Lower lobe of right lung (tissue), 2 donors: ENCODE measurements at places on chromosomes 13 and 19. TPM values are rescaled to one million over a fixed set of nuclear protein-coding genes. Genes with fewer than 3 reads are reported as not detected.

DNA sequence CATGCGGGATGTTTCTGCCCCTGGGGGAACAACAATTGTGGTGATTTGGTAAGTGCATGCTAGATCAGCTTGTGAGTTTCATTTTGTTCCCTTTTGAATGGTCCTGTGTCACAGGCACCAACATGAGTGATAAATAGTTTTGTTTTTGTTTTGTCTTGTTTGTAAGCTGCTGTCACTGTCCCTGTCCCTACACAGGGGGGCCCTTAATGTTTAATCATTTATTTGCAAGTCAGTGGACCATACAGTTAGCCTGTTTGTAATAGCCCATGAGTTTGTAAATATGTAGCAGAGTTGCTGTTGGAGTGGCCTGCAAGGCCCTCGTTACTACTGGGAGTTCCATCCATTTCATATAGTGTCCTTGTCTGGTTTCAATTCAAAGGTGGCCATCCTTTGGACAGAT, 979.6 kb upstream of the SPRY2 start:
- DNase-seq: no peak

GRCh38 chr13:72458701-72459100, 268.7 kb downstream of the MZT1 start:
- no peak for DNase-seq

GRCh38 chr19:18617562-18617961, 4.9 kb downstream of the TMEM59L start:
- DNase-seq: no peak

FRY gene
- total RNA-seq: 93.7 TPM

GRCh38 chr19:45114116-45114515, 21.1 kb downstream of the PPP1R37 start:
- no peak for DNase-seq

GRCh38 chr13:51494156-51494555, 41.3 kb upstream of the INTS6 start:
- no peak for DNase-seq

DNA sequence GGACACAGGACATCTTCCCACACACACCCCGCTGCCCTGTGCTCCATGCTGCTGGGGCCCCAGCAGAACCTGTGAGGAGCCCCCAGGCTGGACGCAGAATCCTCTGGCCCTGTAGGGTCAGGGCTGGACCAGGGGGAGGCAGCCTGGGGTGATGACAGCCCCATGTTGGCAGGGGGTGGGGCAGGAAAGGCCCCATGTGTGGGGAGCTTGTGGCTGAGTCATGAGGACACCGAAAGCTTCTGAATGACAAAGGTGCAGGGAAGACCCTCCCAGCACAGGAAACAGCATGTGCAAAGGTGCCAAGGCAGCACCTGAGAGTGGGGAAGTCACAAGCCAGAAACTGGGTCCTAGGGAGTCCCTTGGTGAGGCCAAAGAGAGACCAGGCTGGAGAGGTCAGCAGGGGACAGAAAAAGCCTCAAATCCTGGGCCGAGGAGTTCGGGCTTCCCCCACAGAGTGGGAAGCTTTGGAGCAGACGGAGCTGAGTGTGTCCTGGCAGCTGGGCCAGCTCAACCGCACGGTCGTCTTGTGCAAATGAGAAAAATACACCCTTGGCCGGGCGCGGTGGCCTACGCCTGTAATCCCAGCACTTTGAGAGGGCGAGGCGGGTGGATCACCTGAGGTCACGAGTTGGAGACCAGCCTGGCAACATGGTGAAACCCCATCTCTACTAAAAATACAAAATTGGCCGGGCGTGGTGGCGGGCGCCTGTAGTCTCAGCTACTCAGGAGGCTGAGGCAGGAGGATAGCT, 17.5 kb downstream of the ATP8B3 start:
- no peak for DNase-seq

- peak; percentile 63 for DNase-seq
These were observed 2.1 kb downstream of the ACTN4 start for GRCh38 chr19:38649305-38650171.

ZIC2 gene
- total RNA-seq: not detected

DNA sequence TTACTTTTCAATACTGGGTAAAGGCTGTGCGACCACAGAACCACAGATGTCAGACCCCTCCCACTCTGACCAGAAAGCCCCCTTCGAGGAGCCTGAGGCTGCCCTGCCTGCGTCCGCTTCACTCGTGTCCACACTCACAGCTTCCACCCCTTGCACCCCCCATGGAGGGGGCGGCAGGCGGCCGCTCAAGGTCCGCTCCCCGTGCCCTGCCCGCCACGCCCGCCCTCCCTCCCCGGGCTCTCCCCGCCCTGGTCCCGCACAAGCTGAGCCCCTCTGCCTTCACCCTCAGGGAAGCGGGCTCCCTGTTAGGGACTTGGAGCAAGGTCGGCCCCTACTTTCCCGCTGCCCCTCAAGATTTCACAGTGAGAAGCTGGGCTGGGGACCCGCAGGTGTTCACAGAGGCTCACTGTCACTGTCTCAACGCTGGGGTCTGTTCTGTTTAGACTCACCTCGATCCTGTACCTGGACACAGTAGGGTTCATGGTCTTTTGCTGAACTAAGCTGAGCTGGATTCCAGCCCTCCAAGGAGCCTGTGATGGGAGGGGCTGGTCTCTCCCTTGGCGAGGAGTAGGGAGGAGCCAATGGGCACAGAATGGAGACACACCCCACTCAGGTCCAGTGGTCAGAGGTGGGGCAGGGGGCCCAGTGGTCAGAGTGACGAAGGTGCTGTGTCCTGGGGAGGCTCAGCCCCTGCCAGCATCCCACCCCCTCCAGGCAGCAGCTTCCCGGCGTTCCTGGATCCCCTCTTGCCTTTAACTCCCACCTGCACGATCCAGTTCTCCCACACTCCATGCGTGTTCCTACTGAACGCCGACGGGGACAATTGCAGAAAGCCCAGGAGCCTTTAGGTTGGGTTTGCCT, 69.5 kb downstream of the SPACA7 start:
- no peak for DNase-seq

SERTM1 gene
- total RNA-seq: 5.0 TPM

SOX1 gene
- total RNA-seq: not detected

DNA sequence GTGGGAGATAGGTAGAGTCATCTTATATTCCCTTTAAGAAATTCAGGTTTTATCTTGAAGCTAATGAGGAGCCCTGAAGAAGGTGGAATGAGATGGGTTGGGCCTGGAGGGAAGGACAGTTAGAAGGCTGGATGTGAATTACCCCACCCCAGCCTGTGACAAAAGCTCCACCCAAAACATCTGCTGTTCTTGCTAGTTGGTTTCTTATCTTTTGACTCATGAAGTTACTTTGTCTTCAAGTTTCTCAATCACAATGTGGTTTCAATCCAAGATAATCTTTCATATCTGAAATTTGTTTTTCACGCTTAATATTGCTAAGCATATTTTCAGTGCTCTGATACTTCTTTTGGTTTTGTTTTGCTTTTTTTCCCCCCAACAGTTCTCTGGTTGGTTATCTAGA, 38.3 kb upstream of the HMGB1 start:
- no peak for DNase-seq

DNA sequence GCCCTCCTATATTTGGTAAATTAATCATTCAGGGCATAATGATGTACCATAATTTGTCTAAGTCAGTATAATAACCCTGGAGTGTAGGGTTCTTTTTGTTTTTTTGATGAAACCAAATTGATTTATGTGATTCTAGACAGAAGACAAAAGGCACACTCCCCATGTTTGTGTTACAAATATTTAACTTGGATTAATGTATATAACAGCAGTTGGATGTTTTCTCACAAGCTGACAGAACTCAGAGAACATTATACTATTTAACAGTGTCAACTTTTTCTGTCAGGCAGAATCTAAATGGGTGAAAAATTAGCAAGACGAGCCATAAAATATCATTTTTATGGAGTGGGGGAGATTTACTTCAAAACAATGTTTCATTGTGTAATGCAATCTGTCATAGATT, 15.2 kb downstream of the CBY2 start:
- no peak for DNase-seq

ANKRD24 gene
- total RNA-seq: 1.9 TPM

LILRA5 gene
- total RNA-seq: 21.9 TPM

DNA sequence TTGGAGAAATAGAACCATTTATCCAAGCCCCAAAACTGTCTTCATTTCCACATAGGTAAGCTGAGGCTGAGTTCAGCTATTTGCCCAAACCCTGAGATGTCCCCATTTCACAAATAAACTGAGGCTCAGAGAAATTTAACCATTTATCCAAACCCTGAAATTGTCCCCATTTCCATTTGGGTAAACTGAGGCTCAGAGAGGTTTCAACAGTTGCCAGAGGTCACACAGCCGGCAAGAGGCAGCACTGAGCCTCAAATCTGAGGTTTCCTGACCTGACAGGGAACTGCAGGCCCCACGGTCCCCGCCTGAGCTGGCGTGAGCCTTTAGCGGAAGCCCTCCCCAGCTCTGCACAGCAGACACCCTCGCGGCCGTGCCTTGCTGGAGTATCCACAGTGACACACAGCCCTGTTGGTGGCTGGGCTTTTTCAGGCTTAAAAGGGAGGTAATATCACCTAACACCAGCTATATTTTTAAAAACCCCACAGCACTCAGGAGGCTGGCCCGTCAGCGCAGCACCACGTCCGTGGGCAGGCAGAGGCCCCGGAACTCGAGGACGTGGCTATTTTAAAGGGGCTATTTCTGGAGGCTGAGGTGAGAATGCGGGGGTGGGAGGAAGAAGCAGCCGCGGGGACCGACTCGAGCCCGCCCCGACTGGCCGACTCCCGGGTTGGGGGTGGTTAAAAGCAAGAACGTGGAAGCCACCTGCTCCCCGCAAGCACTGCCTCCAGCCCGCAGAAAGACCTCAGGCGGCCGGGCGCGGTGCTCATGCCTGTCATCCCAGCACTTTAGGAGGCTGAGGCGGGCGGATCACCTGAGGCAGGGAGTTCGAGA, 18.5 kb downstream of the PTPRS start:
- no peak for DNase-seq

GDF15 gene
- total RNA-seq: 21.2 TPM

DNA sequence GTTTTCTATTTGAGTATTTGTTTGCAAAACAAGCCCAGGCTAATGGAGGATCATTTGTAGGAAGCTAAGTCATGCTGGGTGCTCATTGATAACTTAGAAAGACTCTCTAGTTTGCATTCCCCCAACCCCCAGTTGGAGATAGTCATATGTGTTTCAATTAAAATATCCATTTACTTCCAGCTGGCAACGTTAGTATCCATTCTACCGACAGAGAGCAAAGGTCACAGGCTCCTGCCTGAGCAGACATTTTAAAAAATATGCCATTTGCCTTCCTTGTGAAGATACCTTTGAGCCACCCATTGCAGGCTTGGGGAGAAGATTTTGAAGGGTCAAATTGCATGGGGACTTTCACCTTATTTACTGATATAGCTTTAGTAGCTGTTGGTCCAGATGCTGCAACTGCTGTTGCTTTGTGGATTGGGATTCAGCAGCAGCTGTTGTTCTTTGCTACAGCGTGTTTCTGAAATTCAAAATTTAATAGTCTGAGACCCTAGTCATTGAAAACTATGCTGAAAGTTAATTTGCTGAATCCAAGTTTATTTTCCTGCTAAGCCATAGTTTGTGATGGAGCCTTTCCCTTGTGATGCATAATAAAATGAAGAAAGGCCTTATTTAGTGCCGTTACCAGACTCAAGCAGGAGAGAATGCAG, 335.1 kb downstream of the GPC6 start:
- no peak for DNase-seq

GRCh38 chr13:66139250-66139649, 1090.9 kb downstream of the PCDH9 start:
- no peak for DNase-seq

CERS1 gene
- not detected for total RNA-seq

SIGLECL1 gene
- total RNA-seq: not detected

GRCh38 chr19:51386882-51387520, 773 bp downstream of the LIM2 start:
- no peak for DNase-seq

DNA sequence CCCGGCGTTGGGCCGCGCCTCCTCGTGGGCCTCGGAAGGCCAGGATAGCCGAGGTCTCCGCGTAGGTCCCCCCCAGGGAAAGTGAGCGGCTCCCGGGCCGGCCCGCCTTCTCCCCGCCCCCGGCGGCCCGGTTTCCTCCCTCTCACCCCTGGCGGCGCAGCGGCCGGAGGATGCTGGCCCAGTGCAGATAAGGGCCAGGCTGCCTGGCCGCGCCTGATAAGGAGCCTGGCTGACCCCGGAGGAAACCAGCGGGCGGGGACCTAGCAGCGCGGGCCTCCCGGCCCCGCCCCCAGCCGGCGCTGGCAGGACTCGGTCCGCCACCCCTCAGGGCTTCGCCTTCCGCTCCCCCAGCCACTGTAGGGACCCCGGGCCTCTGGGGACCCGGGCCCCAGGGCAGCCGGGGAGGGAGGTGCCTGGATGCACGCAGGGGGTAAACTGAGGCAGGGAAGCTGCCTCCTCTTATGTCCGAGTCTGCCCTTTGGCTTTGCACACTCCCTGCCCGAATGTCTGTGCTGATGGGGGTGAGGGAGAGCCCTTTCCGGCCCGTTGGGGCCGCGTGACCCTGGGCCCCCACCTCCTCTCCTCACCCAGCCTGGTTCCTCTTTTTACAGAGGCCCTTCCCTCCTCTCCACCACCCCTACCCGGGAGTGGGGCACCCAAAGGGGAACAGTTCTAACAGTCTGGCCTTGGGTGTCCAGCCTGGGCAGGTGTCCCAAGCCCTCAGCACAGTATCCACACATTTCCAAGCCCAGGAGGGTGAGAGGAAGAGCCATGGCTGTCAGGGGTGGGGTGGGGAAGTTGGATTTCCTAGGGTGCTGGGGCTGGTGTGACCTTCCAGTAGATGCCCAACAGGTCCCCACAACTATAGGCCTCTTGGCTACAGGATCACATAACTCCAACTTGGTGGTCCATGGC, at the start of gene LYL1:
Gene LYL1 (minus strand): TSS at position 193 of the 915 bp plus-strand sequence. CDS start 1,687 bp downstream, outside the sequence.
- DNase-seq: peak; percentile 89

DNA sequence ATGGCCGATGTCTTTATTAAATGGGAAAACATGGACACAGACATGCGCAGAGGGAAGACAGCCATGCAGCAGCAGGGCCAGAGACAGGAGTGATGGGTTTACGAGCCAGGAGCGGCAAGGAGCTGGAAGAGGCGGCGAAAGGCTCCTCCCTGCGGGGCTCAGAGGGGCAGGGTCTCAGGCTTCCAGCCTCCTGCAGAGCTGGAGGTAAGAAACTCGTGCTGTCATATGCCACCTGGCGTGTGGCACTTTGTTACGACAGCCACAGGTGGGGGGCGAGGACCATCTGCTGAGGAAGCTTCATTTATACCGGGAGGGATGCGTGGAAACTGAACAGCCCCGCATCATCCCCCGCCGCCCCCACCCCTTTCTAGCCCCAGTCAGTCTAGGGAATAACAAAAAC, 52.0 kb upstream of the SPACA7 start:
- DNase-seq: no peak

DNA sequence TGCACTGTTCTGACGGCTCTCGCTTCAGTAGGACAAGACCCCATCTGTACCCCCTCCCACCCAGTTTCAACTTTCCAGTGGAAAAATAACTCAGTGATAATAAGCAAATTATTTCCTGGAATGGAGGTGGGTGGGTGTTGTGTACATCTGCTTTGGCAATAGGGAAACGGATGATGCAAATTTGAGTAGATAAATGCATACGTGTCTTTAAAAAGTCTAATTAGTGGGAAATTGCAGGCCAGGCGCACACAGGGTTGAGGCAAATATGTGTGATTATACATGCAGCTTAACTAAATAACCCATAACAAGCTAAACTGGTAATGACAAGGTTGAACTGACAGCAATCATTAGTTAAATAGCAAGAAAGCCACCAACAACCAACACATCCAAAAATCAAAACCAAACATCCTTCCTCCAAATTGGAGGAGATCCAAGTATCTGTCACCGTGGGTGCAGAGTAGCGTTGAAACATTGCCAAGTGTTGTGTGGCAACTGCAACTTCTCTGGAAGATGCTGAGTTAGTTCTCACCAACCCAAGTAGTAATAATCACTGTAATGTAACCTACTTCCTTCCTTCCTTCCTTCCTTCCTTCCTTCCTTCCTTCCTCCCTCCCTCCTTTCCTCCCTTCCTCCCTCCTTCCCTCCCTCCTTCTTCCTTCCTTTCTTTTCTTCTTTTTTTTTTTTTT, 54.6 kb downstream of the TRPM4 start:
- DNase-seq: no peak
